NCI-H2171 (cell line): ENCODE measurements at places on chromosomes 3 and 15.

- DNase-seq: peak; percentile 12
These were observed at the start of gene PLA2G4B for GRCh38 chr15:41838400-41838897. TSS of gene PLA2G4B (plus strand) at chr15:41838847. CDS start at chr15:41838914, 67 bp downstream.

DNA sequence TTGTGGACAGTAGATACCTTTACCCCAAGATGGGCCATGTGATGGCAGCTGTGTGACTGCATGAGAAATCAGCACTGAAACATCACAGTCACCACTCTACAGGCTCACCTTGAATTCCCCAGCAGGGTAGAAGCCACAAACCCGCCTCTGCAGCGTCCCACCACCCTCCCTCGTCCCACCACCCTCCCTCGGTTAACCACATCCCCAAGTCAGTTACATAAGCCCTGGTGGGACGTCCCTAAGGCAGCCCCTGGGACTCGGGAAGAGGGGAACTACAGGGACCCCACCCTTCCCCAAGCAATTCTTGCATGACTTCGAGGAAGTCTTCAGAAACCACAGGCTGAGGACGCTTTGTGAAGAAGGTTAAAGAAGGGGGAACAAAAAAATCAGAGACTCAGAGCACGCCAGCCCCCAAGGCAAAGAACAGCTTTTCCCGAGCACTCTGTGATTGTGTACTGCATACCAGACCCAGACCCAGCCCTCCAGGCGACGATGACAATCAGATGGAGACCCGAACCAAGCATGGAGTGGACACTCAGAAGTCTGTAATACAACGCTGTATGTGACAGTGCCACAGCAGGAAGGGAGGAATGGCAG lies 60.5 kb downstream of the SH3BP5 start:
- no peak for DNase-seq

- no peak for DNase-seq
These were observed 40.5 kb downstream of the COL8A1 start for GRCh38 chr3:99678896-99679295.

DNA sequence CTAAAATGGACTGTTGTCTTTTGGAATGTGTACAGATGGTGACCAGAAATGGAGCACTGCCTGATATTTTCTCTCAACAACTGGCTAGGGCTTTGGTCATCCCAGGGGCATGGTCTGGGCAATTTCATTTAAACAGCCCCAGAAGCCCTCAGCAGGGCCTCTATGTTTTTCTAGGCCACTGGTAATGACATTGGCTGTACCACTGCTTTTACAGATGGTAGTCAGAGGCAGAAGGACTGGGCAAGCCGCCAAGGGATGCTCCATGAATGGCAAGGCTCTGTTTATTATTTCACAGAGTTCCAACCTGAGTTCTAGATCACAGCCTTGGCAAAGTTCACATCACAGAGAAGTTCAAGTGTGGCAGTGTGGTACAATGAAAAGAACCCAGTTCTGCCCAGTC lies 37.0 kb upstream of the LMCD1 start:
- DNase-seq: no peak

- DNase-seq: no peak
These were observed 5.3 kb downstream of the IP6K2 start for GRCh38 chr3:48711727-48712126.

GRCh38 chr3:61936344-61936937 lies 375.1 kb downstream of the PTPRG start:
- no peak for DNase-seq

GRCh38 chr3:61821823-61822251 lies 260.5 kb downstream of the PTPRG start:
- no peak for DNase-seq

- no peak for DNase-seq
These were observed 835 bp downstream of the MEIS2 start for GRCh38 chr15:37099319-37100108.

- no peak for DNase-seq
These were observed 95.1 kb upstream of the ZBED2 start for GRCh38 chr3:111690242-111690641.

DNA sequence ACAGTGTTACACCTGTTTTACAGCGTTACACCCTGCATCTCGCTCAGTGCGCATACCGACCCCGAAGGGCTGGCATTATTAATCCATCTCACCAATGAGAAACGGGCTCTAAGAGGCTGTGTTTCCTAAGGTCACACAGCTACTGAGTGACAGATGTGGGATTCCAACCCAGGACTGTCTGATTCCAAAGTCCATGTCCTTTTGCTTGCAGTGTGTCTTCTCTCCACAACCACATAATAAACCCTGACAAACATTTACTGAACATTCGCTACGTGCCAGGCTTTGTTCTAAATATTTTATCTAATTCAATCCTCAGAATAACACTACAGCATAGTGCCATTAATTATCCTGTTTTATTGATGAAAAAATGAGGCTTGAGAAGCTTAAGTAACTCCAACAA lies 79.1 kb downstream of the RAB11A start:
- no peak for DNase-seq

DNA sequence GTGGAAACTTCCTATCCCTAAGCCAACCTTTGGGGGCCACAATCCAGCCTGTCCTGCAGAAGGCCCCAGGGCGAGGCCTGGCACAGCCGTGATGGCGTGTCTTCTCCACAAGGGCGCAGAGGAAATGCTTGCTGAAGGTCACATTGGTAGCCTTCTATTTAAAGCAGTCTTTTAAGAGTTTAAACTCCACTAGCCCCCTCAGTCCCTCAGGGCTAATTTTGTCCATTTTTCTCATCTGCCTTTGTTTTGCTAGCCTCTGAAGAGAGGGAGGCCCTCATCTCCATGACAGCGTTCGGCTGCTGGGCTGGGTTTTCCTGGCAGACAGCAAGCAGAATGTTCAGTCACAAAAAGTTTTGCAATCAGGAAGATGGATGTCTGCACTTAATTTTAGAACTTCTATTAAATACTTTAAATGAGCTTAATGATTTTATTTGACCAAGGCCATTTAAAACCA lies 40.8 kb downstream of the RARB start:
- DNase-seq: no peak

GRCh38 chr3:147653367-147653923 lies 244.3 kb downstream of the ZIC1 start:
- no peak for DNase-seq

DNA sequence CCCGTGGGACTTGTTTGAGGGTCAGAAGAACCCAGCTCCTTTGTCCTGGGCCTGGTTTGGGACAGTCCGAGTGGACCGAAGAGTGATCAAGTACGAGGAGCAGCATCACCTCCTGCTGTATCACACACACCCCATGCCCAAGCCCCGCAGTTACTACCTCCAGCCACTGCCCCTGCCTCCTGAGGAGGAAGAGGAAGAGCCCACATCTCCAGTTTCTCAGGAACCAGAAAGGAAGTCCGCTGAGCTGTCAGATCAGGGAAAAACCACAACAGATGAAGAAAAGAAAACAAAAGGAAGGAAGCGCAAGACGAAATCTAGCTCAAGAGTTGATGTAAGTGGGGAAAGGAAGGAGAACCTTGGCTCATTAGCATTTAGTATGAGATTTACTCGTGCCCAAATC lies 3.3 kb upstream of the P2RY12 start:
- DNase-seq: no peak

GRCh38 chr3:179150610-179151009 lies 2.5 kb downstream of the PIK3CA start:
- DNase-seq: no peak

GRCh38 chr3:159818399-159818798 lies 170.2 kb upstream of the IL12A start:
- no peak for DNase-seq

DNA sequence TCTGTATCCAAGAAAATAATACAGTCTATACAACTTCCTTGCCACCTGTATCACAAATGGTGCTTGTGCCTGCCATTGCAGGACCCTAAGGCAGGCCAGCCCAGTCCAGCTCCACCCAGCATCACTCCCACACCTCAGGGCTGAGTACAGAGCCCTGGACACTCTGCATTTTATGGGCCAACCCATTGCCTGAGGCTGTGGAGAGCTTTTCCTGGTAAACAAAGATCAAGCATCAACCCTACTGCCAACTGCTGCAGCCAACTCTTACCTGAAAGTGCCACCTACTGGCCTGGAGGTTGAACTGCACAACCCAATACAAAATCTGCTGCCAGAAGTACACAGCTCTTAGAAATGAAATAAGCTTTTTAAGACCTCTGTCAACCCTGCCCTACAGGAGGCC lies 1082.2 kb downstream of the NAALADL2 start:
- DNase-seq: no peak

DNA sequence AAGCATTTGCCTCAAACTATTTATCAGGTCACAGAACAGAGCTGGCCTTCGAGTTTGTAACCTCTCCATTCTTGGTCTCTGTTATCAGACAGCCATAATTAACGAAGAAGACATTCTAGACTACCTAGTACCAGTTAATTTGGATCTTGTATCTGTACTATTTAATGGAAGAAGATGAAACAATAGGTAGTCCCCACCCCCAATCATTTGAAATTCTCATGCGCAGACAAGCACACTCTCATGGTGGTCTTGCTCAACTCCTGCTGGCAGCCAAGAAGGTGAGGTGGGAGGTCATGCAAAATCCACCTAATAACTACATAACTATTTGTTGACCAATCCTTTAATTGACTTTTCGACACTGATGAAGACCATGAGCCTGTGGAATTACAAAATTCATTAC lies 2.8 kb upstream of the SKIL start:
- DNase-seq: no peak

DNA sequence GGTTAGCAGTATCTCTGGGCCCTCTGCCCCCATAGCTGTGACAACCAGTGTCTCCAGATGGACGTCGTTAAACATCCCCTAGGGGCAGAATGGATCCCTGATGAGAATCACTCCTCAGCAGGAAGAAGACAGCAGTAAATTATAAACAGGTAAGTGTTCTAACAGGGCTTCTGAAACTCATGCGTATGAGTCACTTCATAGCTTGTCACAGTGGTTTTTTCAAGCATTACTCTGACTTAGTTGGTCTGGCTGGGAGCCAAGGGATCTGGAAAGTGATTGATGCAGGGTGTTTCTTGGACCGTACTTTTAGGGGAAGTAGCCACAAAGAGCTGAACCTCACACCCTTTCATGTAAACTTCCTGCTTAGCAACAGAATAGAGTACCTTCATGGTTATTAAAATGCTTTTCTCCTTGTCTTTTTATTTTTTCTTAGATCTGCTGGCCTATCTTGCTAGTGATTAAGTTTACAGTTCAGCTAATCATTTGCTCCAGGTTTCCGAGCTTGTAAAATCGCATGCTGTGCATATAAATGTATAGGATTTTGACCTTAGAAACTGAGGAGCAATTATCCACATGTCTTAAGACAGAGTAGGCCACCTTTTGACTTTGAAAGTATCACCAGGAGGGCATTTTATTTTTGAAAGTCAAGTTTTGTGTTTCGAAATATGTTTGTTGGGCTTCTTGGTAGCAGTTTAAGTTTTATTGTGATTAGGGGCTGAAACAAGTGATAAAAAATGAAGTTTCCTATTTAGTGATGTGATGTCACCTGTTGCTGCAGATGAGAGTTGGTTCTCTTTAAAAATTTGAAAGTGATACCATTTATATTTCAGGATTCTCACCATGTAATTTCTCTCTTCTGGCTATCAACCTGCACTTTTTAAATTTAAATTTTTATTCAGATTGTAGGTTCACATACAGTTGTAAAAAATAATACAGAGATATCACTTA lies 333.9 kb downstream of the PTPRG start:
- no peak for DNase-seq

- no peak for DNase-seq
These were observed 26.0 kb upstream of the MAGEF1 start for GRCh38 chr3:184737641-184738505.

DNA sequence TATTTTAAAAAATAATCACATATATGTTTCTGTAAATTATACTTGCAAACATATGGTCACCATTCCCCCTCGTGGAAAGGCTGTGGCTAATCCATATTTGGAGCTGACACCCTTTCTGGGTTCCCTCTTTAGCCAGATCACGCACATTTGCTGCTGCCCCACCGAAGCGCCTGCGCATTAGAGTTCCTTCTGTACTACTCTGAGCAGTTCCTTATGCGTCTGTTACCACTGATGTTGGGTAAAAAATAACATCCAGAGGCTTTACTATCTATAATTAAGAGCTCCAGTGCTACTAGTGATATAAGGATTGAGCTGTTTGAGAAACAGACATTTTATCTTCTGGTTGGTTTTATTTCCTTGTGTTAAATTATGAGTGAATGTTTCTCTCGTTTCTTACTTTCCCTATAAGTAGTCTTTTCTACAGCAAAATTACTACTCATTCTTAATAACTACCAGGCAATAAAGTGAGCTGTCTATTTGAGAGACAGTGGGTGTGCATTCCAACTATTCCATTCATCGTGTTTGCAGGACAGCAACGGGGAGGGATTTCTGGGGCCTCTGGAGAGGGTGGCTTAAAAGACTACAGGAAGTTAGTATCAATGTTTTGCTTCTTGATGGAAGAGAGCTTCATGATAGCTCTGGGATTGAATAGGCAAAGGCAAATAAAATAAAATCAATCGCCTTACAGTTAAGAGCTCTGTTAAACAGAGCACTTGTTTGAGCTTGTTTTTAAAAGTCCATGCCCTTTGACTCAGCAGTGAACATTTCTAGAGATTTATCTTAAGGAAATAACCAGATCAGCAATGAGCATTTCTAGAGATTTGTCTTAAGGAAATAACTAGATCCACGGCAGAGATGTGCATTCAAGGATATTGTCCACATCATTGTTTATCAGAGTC lies 245.2 kb downstream of the CD47 start:
- no peak for DNase-seq

DNA sequence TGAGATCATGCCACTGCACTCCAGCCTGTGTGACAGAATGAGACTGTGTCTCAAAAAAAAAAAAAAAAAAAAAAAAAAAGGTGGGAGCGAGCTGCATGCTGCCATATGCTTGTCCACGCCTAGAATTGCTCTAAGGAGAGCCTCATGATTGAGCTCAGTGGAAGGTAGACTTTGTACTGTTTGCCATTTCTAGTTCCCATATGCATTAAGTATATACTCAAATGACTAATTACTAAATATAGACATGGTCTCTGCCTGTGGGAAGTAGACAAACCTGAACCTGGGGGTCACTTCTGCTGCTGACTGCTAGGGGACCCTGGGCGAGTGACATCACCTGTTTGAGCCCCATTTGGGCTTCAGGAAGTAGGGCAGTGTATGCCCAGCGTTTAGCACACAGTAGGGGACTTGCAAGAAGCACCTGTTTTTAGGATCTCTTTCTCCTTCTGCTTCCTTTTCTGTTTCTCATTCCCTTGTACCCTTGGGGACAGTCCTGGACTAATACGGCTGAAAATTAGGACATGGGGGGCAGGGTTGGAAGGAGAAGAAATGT lies 27.2 kb downstream of the PRKCD start:
- no peak for DNase-seq

DNA sequence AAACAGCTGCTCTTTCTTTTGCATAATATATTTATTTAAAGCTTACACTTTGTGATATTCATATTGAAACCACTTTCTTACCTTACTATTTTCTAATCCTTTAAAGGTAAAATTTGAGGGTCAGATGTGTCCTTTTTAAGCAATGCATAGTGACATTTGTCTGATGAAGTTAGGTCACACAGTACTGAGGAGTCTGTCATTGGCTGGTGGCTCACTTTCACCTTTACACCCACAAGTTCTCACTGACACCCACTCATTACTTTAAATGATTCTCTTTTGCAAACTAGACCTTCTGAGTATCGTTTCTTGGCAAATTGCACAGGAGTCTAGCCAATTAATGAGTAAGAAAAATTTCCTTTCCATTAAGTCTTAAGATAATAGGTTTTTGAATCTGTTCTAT lies 758.3 kb upstream of the ARPP21 start:
- no peak for DNase-seq
